Suppressor macrophage treated with lipopolysaccharide for 4 hours (primary cell): ENCODE measurements at places on chromosomes 1 and 21.

- no peak for DNase-seq
Observed at GRCh38 chr1:224914292-224914900, 15.1 kb upstream of the DNAH14 start.

GRCh38 chr1:214270097-214270650 lies 10.8 kb upstream of the SMYD2 start:
- DNase-seq, result no peak

DNA sequence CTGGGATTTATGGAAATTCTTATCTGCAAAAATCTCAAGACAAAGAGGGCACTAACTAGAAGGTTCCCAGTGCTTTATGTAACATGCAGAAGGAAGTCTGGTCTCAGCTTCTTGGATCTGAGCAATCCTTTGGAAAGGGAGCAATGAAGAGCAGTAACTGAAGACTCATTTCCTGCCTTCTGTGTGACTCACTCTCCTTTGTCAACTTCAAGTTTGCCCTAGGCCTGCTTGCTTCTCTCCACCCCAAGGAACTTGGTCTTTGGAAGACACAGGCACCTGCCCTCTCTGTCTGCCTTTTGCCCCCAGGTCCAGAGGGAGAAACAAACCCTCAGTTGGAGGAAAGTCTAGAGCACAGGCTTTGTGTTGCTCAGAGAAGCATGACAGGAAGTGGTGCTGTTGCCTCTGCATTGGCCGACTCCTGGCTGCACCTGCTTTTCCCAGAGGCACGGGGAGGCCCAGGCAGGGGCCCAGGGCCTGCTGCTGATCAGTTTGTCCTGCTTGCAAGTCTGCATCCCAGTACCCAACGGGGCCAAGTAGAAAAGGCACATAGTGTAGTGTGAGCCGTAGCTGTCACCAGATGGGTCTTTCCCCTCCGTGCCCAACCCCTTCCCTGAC lies 137.2 kb downstream of the DHRS3 start:
- peak; percentile 71 for DNase-seq

DNA sequence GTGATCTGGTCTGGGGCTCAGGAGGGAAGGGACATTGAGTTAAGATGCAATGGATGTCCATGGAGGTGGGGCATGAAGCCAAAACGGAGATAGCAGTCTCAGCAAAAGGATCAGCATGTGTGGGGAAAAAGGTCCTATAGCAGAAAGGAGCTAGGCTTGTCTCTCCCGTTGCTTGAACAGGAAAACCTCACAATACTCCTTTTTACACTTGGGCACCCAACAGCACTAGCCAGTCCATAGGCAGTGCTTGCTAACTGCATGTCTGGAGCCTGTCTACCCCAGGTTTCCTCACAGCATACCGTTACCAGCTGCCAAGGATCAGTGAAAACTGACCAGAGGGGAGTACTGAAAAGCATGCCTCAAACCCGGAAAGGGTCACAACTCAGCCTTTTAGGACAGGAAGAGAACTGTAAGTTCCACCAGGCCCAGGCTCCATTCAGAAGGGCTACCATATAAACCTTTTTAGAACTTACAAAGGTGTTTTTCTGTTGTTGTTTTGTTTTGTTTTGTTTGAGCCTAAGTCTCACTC lies 78.6 kb downstream of the JAK1 start:
- no peak for DNase-seq

DNA sequence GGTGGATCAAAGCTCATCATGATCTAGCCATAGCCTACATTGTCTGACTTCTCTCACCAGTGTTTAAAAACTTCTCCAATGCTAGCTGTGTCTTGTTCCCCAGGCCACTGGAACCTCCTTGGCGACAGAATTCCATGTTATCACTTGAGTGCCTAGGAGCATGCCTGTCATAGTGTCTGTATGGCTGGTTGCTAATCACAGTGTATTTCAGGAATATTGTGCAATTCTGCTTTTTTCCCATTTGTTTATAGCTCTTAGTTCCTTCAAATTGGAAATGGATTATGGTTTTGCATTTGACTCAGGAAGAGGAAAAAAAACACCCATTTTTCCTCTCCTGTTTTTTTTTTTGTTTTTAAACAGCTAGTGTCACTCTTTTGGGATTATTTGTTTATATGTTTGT lies 25.5 kb downstream of the ROR1 start:
- DNase-seq, result no peak

- no peak for DNase-seq
Observed at GRCh38 chr1:16061266-16061665, 12.2 kb downstream of the FAM131C start.

DNA sequence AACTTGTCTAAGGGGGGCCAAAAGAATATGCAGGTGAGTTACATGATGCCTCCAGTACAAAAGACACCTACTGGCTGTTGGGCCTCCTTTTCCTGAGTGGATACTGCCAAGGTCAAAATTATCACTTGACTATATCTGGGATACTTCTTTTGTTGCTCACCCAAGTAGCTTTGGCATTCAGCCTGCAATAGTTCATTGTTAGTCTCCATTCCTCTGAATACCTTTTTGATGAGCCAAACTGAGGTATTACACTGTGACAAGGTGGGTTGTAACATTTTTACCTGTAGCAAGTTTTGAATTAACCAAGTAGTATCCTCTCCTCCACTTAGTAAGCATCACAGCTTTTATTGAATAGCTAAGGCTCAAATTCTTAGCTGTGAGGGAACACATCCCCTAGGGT lies 408.0 kb downstream of the LRRIQ3 start:
- DNase-seq, result no peak

- DNase-seq, result no peak
Observed at GRCh38 chr1:234885601-234886000, 243.0 kb downstream of the TOMM20 start.

DNA sequence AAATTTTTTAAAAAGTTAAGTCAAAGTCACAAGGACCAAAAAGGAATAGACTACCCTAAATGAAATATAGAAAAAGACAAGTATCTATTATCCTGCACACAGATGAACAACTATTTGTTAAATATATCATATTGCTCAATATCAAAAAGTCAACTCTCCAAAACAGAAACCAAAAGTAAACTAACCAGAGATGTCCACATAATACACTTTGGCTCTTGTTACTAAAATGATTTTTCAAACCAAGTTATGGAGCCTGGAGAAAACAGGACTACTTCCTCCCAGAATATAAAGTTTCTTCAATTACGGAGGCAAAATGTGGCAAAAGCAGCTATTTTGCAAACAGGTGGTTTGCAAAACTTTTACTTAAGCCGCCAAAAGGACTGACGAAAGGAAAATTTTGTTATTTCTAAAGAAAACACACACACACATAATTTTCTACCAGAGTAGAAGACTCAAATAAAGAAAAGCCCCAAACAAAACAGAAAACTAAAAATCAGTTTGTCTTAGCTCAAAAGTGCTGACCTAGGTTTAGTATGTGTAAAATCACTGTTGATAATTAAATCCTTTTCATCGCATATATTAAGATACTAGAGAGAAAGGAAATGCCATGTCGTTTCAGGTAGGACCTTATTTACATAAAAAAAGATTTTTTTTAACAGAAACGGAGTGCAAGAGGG lies 1.1 kb downstream of the DPYD start:
- peak; percentile 75 for DNase-seq

DNA sequence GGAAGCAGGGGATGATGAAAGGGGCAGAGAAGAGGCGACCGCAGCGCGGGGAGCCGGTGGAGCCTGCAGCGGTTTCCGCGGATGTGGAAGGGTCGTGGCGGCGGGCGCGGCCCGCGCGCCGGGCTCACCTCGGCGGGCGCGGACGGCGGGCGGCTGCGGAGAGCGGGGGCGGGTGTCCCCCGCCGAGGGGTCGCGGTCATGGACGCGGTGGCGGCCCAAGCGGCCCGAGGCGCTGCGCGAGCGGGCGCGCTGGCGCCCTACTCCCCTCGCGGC lies 572 bp downstream of the LPGAT1 start:
- DNase-seq, result no peak

- no peak for DNase-seq
Observed at GRCh38 chr1:31648641-31649357, 4.1 kb upstream of the PEF1 start.
